Iris pigment epithelial cell (primary cell): ENCODE measurements at places on chromosomes 2 and 18.

DNA sequence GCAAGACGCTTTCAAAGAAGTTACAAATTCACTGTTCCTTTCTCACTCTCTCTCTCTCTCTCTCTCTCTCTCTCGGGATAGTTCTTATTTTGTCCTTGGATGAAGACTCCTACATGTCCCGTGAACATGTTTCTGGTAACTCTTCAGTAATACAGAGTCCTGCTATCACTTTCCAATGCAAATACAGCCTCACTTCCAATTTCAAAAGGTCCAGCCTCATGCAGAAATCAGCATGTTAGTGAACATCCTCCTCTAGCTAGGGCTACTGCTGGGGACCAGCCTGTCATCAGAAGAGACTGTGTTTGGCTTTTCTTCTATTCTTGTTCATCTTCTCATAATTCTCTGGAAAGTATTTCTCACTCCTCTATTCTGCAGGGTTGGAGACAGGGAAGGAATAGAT, 1306.7 kb upstream of the CELF4 start:
- DNase-seq, result no peak

- DNase-seq, result no peak
These were observed 96.9 kb downstream of the HDAC4 start for GRCh38 chr2:239303711-239304532.

GRCh38 chr18:54702686-54703085, 111.6 kb downstream of the DYNAP start:
- DNase-seq, result peak; percentile 16

GRCh38 chr2:65582364-65582763, 150.0 kb upstream of the SPRED2 start:
- no peak for DNase-seq

- DNase-seq, result no peak
These were observed 22.3 kb downstream of the CUL3 start for GRCh38 chr2:224562831-224563230.

DNA sequence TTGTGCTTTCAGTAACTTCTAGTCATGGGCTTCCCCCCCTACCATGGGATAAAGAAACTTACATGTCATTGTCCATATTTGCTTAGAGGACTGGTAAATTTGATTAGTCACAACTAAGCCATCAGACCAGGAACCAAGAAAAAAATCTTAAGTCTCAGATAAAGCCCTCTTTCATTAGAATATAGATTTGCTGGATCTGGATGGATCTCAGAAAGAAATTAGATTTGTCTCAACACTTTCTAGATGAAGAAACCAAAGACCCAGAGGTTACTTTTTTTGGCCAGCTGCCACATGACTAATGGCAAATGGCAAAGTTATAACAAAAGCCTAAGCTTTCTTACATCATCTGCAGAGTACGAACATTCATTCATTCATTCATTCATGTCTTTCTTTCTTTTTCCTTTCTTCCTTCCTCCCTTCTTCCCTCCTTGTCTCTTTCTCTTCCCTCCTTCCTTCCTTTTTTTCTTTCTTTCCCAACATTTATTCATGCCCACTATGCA, 60.2 kb downstream of the CDCA7 start:
- DNase-seq, result peak; percentile 84

GRCh38 chr2:46125798-46126197, 171.4 kb upstream of the EPAS1 start:
- no peak for DNase-seq

DNA sequence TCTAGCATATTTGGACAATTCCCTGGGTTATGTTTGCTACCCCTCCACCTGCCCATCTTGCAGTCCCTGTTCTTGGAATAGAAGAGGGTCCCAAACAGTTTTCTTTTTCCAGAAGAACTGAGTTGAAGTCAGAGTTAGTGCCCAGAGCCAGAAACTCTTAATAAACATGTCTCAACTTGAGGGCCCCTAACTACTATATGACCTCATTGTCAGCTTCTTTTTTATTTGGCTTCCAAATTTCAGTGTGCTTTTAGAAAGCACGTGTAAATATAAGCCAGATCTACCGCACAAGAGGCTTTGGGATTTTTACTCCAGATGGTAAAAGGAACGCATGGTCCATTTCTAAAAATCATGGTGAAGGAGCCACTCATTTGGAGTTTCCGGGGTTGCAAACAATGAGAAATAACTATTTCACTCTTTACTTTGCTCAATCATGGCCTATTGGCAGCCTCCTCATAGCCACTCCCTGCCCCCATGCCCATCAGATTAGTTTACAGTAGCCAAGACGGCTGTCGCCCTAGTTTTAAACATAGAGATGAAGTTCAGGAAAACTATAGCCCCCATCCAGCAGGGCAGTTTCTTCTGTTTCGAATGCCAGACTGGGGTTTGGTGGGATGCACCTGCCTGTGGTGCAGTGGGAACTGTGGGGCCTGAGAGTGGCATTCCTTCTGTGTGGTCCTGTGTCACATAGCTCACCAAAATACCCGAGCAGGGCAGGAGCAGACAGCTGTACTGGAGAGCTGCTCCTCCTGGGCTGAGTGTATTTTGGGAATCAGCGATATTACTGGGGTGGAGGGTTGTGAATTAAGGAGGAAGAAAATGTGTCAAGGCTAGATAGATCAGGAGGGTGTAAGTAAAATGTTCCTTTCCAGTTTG, 1.7 kb downstream of the MAPRE3 start:
- DNase-seq, result no peak

DNA sequence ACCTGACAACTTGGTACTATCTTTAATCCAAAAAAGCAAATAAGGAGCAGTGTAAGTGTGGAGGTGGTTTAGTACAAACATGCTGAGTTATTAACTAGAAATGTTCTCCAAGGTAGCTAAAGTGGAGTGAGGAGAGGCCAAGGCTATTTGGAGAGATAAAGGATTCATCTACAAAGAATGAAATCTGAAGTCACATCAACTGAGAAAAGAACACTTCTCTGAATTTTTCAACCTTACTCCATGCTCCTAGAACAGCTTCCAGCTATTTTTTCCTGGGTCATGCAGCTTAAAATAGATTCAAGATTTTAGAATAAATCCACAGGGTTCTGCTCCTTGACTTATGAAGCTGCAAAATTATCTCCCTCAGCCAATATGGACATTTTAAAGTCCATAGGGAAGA, 18.7 kb downstream of the IMMT start:
- no peak for DNase-seq

- DNase-seq, result no peak
These were observed 110.8 kb upstream of the ARL4C start for GRCh38 chr2:234607691-234608090.

DNA sequence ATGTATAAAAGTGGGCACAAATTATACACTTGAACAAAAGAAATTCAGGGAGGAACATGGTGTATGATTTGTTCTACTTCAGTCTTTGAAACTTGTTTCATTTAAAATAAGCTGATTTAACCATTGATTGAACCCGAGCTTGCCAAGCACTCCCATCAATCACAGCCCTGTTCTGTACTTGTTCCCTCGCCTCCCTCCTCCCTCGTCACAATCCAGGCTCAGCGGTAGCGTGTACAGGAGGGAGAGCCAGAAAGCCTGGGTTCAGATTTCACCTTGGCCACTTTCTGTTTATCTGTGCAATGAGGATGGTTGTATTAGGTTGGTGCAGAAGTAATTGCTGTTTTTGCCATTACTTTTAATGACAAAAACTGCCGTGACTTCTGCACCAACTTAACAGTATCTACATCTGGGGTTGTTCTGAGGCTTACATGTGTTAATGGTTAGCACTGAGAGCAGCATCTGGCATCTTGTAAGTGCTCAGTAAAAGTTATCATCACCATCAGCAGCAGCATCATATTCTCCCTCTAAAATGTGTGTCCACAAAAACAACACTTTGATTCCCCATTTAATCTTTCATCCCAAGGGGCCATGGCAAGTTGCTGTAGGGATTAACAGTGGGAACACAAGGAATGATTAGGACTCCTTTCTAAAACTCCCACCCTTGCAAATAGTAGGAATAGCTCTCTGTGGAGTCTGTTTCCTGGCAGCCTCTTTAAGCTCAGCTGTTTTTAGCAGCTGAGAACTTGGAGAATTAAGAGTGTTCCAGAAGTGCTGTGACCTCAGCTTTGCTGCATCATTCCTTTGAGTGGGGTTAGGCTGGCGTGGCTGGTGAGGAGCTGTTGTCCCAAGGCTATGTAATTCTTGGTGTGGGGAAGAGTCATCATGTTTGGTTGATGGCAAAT, 4.7 kb downstream of the DPYSL5 start:
- no peak for DNase-seq

DNA sequence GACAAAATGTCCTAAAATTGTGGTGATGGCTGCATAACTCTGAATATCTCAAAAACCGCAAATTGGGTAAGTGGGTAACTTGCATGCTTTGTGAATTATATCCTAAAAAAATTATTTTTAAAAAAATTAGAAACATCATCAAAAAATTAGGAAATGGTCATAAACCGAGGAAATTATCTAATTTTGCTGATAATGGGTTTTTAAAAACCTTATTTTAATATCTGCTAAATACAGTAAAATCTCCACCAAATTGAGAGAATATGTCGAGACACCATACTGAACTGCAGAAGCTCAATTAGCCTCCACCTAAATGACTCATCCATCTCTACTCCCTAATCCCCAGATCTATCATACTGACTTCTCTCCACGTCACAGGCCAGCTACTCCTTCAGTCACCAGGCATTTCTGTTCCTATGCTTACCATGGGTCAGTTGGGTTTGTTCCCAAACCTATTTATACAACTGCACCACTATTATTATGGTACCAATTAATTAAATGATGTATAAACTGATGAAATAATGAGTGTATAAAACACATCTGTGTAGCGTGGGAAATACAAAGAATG, 36.1 kb downstream of the SPIRE1 start:
- DNase-seq, result peak; percentile 92

DNA sequence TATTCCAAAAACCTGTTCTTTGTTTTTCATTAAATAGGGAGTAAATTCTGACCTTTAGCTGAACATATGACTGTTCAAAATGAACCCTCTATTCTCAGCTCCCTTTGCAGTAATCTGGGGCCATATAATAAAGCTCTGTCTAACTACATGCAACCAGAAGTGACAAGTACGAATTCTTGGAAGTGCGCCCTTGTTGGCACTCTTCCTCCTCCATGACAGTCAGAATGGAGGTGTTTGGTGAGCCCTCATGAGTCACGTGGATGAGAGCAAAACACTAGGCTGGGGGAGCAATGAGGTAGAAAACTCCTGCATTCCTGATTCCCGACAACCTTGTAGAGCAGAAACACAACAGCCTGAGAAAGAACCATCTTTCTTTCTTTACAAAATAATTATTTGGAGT, 552.9 kb downstream of the FBXO15 start:
- no peak for DNase-seq

DNA sequence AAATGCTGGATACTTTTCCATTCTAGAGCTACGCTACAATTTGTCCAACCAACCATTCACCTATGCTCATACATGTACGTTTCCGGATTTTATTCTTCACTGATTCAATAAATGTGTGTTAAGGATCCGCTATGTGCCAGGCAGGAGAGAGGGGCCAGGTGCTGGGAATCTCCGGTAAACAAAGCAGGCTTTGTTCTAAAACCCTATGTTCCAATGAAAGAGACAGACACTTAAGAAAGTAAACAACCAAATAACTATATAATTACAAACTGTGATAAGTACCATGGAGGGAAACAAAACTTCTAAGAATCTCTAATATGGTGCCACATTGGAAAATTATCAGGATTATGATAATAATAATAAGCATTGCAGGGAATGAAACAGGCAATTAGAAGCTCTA, 22.2 kb upstream of the POMC start:
- no peak for DNase-seq

DNA sequence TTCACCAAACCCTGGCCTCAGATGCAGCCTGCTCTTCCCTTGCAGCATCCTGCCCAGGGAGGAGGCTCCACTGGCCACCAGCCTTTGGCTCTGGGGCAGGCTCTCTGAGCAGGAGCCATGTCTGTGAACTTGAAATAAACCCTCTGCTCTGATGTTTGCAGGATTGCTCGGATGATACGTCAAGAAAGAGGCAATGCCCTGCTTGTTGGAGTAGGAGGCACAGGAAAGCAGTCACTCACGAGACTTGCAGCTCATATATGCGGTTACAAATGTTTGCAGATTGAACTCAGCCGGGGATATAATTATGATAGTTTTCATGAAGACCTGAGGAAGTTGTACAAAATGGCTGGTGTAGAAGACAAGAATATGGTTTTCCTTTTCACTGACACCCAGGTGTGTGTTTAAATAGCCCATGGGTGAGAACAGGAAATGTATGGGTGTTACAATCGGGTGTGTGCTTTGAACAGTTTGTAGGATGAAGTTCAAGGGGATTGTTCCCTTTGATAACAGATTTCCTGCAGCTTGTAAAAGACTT, 177.9 kb downstream of the DNAH6 start:
- DNase-seq, result no peak
